Pericardium fibroblast (primary cell): ENCODE measurements at places on chromosomes 6 and 20. TPM values are rescaled to one million over a fixed set of nuclear protein-coding genes. Genes with fewer than 3 reads are reported as not detected.

The SYNDIG1 gene
- total RNA-seq: 0.68 TPM in 1 of 2 replicates, not detected in the other

The PRICKLE4 gene
- total RNA-seq: 0.43 and 0.82 TPM in 2 replicates

The CASS4 gene
- total RNA-seq: 1.4 and 19.1 TPM in 2 replicates

The RBL1 gene
- 1.4 and 5.4 TPM in 2 replicates for total RNA-seq

The CLIC1 gene
- total RNA-seq: 266 and 364 TPM in 2 replicates

The ZKSCAN4 gene
- total RNA-seq: 4.2 and 5.4 TPM in 2 replicates

The MEI4 gene
- total RNA-seq: not detected in 2 replicates
